ENCODE measurements at places on chromosomes 16 and 17.

DNA sequence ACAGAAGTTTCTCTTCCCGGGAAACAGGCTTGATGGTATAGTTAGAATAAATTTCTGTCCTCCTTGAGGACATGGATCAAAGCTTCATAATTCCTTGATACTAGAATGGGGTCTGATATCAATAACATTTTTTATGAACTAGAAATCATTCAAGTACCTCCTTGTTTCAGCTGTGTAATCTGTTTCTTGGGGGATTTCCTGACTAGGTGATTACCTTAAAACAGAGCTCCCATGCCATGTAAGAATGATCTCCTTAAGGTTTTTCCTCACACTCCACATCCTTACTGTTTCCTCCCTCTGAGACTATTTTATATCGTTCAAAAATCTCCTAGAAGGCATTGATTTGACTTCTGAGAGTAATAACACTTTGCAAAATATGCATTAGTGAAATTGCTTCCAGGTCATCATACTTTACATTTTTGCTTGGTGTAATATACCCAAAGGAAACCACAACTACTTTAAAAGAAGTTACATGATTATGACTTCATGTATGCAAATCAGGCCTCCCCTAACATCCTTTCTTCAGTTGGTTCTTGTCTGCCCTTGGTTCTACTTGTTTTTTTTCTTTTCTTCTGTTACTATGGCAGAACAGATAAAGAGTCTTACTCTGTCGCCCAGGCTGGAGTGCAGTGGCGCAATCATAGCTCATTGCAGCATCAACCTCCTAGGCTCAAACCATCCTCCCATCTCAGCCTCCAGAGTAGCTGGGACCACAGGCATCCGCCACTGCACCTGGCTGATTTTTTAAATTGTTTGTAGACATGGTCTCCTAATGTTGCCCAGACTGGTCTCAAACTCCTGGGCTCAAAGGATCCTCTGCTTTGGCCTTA, 388.8 kb downstream of the ZFHX3 start:
- DNase-seq, result no peak

GRCh38 chr17:32928586-32929535, 908 bp downstream of the TMEM98 start:
- no peak for DNase-seq

- no peak for DNase-seq
These were observed 127.7 kb downstream of the NTN1 start for GRCh38 chr17:9148905-9149525.

GRCh38 chr17:78748048-78748729, 33.9 kb downstream of the CYTH1 start:
- DNase-seq, result no peak

GRCh38 chr16:13873835-13874438, 46.0 kb upstream of the ERCC4 start:
- no peak for DNase-seq

GRCh38 chr17:49117587-49118230, 14.9 kb upstream of the B4GALNT2 start:
- DNase-seq, result no peak

DNA sequence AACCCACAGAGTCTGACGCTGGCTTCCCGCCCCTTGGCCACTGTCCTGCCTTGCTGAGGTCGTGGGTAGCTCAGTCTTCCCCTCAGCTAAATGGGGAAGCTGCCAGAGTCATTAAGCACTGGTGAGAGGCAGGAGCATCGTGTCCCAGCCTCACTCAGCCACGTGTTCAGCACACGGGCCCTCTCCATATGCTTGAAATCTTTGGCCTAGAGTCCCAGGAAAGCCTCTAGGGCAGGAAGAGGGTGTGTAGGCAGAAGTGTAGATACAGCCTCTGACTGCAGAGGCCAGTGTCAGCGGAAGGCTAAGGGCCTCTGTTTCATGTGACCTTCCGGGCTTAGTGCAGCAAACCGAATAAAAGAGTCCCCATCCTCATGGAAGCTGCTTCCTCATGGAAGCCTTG, 4.1 kb downstream of the DHODH start:
- no peak for DNase-seq

DNA sequence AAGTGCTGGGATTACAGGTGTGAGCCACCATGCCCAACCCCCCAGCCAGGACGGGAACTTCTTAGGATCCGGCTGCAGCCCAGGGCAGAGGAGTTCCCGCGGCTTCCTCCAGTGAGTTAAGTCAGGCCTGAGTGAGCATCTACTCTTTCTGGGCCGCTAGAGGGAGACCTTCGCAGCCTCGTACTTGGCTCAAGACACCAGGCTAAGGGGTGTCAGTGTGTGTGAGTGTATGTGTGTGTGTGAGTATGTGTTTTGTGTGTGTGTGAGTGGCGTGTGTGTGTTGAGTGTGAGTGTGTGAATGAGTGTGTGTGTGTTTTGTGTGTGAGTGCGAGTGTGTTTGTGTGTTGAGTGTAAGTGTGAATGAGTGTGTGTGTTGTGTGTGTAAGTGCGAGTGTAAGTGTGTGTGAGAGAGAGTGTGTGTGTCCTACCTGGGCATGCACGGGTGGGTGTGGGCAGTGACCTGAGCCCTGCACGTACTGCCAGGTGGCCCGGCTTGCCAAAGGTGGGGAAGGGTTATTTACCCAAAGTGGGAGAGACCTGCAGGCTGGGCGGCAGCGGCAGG, 58.5 kb downstream of the TMEM235 start:
- peak; percentile 29 for DNase-seq

GRCh38 chr16:69880640-69881133, 70.4 kb upstream of the CLEC18A start:
- DNase-seq, result no peak

DNA sequence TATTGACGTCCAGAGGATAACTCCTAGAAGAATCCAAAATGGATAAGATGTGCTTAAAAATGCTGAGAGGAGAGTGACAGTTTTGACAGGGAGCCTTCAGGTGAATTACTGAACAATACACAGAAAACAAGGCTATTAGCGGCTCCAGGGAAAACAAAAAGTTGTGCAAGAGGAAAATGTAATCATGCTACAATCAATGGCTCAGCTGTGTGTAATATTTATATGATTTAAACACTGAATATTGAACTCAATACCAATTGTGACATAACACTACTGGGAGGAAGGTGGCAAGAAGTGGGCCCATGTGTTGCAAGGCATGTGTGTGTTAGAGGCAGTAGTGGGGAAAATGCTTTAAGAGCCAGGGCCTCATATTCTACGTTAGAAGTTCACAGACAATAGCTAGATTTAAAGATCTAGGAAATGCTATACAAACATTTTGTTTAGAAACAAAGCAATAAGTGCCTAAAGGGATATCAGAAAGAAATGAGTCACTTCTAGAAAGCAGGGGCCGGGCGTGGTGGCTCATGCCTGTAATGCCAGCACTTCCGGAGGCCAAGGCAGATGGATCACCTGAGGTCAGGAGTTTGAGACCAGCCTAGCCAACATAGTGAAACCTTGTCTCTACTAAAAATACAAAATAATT, 253.2 kb upstream of the IRX5 start:
- DNase-seq, result no peak

DNA sequence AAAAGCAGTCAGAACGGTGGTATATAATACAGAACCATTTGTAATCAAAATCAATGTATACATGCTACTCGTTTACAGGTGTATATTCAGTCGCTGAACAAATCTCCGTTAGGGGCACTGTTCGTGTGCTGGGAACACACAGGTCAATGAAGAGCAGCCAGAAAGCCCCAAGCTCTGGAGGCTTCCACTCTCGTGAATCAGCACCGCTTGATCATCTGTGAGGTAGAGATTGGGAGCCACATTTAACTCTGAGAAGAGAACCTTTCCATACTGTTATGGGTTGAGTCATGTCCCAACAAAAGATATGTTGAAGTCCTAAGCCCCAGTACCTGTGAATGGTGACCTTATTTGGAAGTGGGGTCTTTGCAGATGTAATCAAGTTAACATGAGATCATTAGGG, 5.4 kb upstream of the CYTH1 start:
- DNase-seq, result no peak

Measured in activated CD4-positive, CD25-positive, alpha-beta regulatory T cell (primary cell).